ENCODE measurements at places on chromosomes 16 and 17.

GRCh38 chr17:74435775-74436359 lies 4.0 kb downstream of the GPRC5C start:
- no peak for DNase-seq

DNA sequence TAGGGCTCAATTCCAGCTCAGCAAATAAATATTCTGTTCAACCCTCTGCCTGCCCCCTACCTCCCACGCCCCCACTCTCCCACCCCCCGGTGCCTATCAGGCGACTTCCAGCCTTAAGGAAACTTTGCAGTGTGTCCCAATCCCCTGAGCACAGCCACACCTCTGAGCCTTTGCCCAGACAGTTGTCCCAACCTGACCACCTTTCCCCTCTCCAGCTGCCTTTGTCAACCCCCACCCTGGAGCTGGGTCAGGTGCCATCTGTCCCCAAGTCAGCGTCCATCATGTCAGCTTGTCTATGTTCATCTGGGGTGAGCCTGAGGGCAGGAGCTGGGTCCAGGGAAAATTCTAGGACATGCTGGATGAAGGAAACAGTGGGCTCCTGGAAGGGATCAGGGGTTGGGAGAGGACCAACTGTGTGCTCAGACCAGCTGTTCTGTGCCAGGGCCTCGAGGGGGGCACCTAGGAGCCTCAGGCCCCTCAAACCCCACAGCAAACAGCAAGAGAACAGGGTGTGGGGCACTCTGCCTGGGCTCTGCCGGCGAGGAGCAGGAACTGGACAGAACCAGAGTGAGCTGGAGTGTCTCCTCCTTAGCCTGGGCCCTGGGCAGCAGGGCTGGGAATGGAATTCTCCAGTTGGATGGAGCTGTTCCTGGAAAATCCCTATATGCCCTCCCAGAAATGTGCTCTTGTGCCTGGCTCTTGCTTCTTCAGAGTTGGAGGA lies 17.8 kb downstream of the CDH16 start:
- DNase-seq, result no peak

- DNase-seq, result no peak
Measured at GRCh38 chr17:76747716-76748363, 9.9 kb downstream of the MFSD11 start.

- DNase-seq, result no peak
Measured at GRCh38 chr17:16254773-16255400, 37.9 kb downstream of the PIGL start.

DNA sequence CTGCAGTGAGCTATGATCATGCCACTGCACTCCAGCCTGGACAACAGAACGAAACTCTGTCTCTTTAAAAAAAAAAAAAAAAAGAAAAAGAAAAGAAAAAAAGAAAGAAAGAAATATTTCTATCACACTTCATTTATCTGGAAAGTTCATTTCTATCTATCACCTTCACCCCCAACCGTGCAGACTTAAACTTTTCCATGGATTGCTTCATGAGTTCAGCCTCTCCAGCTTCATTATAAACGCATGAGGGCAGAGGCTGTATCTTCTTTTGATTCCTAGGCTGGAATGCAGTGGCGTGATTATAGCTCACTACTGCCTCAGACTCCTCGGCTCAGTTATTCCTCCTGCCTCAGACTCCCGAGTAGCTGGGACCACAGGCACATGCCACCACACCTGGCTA lies 28.2 kb downstream of the MRC2 start:
- no peak for DNase-seq

- DNase-seq, result no peak
Measured at GRCh38 chr16:6641091-6641490, 691.6 kb upstream of the RBFOX1 start.

GRCh38 chr17:10474536-10474935 lies 5.2 kb upstream of the MYH4 start:
- DNase-seq, result no peak

GRCh38 chr16:47565454-47565853 lies 104.3 kb downstream of the PHKB start:
- DNase-seq, result peak; percentile 47

GRCh38 chr17:39705786-39706348 lies 6.0 kb downstream of the ERBB2 start:
- DNase-seq, result no peak

DNA sequence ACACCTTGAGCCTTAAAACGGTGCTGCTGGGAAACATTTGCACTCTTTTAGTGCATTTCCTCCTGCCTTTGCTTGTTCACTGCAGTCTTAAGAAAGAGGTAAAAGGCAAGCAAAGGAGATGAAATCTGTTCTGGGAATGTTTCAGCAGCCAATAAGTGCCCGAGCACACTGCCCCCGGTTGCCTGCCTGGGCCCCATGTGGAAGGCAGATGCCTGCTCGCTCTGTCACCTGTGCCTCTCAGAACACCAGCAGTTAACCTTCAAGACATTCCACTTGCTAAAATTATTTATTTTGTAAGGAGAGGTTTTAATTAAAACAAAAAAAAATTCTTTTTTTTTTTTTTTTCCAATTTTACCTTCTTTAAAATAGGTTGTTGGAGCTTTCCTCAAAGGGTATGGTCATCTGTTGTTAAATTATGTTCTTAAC lies 4.4 kb downstream of the SOX9 start:
- DNase-seq, result no peak
